ENCODE measurements at places on chromosomes 16 and 17.

- peak; percentile 49 for DNase-seq
Observed at GRCh38 chr17:80821546-80821945, 170.1 kb upstream of the CHMP6 start.

DNA sequence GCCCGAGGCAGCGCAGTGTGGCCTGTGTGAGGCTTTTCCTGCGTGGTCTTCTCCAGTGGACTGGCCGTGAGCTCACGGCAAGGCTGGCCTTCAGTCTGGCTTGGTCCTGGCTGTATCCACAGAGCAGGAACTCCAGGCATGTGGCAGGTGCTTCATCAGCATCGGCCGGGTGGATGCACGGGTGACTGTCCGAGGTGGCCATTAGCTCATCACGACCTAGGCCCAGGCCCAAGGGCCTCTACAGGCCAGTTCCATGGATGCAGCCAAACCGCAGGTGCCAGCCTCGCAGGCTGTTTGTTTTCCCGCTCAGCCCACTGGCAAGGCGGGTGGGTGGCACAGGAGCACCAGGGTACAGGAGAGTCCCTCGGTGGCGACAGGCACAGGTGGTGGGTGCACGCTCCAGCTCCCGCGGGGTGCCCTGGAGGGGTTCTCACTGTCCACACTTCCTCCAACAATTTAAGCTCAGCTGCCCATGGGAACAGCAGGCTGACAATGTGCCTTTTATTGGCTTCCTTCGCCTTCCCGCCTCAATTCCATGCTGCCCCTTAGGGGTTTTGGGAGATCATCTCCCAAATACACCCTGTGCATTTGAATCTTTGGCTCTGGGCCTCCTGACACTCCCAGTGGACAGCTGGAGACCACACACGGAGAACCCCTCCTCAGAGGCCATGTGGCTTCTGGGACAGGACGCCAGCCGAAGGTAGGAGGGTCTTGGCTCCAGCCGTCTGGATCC is 33.0 kb downstream of the ENGASE start:
- DNase-seq = no peak

DNA sequence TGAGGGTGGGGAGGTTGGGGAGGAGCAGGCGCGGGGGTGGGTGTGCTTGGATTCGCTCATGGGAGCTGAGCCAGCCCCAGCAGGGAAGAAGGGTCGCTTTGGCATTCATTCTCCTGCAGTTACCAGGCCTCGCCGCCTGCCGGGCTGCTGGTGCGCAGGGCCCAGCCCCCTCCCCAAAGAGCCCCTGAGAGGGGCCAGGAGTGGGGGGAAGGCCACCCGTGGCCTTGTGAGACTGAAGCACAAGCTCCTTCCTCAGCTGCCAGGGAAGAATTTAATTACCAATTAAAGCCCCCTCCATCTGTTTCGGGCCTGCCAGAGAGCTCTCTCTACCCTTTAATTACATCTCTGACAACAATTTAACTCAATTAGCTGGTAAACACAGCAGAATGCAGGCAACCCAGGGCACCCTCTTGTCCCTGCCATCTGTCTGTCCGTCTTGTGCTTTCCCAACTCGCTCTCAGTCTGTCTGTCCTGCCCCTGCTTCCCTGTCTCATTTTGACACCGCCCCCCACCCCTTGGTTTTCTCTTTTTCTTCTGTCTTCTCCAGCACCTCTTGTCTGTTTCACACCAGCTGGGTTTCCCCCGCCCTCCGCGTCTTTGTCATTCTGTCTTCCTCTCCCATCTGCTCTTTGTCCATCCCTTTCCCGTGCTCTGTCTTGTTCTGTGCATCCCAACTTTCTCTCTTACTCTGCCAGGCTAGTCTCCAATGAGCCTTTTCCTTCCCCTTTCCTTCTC is 32.7 kb downstream of the CDK5RAP3 start:
- no peak for DNase-seq

DNA sequence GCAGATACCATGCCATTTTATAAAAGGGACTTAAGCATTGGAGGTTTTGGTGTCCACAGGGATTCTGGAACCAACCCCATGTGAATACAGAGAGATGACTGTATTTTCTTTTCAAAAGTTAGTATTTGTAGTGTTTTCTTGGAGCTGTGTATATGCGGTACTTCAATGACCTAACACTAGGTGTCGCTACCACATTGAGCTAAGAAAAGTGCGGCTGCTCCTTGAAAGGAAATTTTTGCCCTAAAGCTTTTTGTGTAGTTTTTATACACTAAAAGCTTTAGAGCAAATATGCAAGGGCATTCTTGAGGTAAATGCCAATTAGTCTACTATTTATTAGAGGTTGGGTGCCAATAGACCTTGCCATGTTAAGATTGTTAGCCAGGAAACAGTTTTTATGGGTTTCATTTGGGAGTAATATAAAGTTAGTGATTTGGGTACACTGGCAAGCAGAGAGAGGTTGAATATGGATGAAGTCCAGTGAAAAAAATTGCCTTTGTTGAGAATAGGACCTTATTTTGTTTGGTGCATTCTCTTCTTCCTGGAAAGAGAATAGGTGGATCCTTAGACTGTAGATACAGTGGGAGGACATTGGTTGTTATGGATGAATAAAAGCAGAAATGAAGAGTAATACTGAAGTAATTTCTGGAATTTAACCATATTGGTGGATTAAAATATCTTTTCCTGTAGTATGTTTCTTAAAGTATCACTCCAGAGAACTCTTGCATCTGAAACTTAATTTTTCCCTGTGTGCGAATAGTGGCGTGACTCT is 43.3 kb downstream of the BCAS3 start:
- DNase-seq = no peak

DNA sequence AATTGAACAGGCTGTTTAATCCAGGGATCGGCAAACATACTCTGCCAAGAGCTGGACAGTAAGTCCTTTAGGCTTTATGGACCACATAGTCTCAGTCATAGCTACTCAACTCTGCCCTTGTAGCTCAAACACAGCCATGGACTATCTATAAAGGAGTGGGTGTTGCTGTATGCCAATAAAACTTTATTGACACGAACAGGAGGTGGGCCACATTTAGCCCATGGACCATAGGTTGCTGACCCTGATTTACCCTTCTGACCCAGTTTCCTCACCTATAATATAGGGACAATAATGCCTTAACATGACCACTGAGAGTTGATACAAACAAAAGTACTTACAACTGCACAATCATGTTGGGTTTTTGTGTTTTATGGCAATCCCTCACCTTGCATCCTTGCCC is 257.0 kb upstream of the SDK2 start:
- DNase-seq = no peak

GRCh38 chr17:6305613-6306360 is 129.1 kb downstream of the AIPL1 start:
- no peak for DNase-seq
